Activated CD4-positive, alpha-beta T cell treated with anti-CD3 and anti-CD28 coated beads for 4 hours (primary cell): ENCODE measurements at places on chromosomes 11 and 22.

- DNase-seq: no peak
These were observed 5.8 kb downstream of the ADORA2A start for GRCh38 chr22:24433001-24433827.

DNA sequence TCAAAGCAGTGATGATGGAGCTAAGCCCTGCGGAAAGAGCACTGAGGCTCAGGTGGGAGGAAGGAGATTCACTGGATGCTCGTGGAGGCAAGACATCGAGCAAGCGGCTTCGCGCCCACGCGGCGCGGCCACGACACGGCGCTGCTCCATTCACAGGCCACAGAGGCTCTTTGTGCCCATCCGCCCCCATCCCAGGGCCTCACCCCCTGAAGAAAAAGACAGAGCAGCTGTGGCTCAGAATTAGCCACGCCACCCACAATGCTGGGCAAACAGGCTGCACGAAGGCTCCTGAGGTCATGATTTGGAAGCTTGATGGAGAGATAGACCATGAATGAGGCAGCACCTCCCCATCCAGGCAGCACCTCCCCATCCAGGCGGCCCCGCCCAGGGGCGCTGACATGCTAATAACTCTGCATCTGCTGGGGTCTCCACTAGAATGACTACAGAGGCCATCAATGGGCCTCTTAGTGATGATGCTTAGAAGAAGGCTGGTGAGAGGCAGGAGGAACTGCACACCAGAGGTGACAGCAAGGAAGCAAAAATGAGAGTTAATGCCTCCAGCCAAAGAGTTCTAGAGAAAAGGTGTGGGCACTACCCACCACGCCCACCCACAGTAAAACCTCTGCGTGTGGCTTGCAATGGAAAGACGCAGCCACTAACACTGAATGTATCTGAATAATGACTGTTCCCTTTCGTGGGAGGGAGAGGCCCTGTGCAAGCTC lies 43.5 kb downstream of the MYH9 start:
- peak; percentile 62 for DNase-seq

DNA sequence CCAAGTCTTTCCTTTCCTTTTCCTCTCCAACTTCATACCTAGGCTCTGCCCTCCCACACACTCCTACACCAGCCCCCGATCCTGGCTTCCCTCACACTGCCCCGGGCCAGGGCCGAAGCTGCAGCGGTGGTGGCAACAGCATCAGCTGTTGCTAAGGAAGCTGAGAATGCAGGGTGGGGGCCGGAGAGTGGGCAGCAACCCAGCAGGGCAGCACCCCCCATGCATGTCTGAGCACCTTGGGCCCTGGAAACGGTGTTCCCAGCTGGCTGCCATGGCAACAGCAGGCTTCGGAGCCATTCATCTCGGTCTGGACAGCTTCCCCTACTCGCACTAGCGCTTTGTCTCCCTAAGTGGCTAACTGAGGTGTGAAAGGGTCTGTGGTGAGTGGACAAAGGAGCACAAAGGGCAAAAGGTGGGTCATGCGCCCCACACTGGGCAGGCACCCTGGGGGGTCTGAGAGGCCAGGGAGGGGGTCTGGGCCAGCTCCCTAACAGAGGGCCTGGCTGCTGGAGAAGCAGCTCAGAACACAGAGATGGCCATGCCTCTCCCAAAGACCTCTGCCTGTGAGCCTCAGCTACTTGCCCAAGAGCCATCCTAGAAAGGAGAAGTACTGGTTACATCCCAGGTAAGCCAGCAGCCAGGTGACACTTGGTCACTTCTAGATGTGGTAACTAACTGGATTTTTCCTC lies 42.1 kb upstream of the JAM3 start:
- no peak for DNase-seq

DNA sequence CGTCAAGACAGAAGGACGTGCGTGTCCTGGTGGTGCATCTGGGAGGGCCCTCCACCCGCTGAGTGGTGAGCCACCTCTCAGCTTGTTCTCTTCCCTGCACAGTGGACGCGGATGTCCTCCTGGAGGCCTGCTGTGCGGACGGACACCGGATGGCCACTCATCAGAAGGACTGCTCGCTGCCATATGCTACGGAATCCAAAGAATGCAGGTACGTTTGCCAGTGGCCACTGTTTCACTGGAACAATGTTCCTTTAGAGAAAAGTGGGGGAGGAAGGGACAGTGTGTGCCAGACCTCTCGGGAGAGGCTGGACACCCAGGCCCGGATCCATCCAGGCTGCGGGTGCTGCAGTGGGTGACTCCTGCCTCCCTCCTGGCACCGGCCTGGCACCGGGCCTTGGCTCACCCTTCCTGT lies 15.9 kb downstream of the FBLN1 start:
- DNase-seq: no peak
